ENCODE measurements at places on chromosomes 1 and 21.

DNA sequence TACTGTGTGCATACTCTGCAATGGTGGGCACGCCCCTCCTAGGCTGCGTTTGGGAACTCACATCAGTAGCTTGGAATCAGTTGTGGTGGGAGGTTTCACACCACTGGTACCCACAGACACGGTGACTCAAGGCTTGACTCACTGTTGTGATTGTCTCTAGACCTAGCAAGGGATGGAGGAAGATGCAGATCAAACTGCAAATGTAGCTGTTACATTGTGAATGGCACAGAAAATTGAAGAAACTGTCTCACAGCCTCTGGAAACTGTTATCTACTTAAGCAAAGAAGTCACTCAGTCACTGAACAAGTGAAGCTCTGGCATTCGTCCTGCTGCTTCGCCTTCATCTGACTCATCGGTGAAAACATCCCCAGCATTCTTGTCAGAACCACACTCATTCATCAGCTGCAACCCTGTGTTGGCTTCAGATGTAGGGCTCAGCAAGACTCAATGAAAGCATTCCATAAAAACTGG lies 59.5 kb downstream of the POFUT2 start:
- DNase-seq: no peak

DNA sequence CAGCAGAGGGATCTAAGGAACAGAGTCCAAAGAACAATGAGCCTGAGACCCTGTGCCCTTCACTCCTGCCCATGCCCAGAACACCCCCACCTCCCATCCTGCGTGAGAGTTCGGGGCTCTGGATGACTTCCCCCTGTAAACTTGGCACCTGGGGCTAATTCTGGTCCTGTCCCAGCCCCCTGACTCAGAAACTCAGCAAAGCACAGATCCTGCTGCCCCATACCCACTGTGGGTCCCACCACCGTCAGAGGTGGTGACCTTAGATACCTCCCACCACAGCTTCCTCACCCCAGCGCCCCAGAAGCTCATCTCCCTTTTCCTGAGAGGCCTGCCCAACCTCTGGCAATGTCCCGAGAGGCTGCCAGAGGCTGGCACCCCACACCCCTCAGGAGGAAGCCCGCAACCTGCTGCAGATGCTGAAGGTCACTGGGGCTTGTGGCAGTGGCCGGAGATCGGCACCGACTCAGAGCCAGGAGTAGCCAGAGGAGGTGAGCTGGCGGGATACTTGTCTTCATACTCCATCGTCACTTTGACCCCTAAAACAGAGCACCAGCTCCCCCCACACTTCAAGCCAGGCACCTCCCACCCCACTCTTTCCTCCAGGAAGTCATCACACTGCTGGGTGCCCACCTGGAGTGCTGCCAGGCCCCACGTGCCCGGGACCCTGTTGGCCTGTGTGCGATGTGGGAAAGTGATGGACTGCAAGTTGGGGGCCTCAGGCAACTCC lies 111.6 kb upstream of the IFFO2 start:
- DNase-seq: no peak

- no peak for DNase-seq
Measured at GRCh38 chr1:12157366-12158231, 9.2 kb upstream of the TNFRSF1B start.

DNA sequence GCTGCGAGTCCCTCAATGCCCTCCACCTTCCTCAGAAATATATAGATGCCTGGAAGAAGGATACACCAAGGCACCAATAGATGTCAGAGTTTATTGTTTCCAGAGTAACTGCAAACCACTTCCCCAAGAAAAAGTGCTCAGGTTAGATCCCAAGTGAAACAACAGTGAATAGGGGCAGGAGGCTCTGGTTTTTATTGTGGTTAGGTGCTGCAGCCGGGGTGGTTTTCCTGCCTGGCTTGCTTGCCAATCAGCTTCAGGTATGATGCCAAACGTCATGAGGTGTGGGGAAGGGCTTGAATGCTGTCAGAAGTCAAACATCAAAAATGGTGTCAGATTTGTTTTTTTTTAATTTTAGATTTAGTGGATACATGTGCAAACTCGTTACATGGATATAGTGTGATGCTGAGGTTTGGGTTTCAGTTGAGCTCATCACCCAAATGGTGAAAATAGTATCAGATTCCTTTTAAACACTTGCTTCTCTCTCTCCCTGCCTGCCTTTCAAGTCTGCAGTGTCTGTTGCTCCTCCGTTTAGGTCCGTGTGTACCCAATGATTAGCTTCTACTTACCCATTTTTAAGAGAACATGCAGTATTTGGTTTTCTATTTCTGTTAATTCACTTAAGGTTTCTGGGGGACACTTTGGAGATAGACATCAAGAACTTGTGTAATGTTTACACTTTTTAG lies 1317.0 kb downstream of the MRPL39 start:
- DNase-seq: no peak

DNA sequence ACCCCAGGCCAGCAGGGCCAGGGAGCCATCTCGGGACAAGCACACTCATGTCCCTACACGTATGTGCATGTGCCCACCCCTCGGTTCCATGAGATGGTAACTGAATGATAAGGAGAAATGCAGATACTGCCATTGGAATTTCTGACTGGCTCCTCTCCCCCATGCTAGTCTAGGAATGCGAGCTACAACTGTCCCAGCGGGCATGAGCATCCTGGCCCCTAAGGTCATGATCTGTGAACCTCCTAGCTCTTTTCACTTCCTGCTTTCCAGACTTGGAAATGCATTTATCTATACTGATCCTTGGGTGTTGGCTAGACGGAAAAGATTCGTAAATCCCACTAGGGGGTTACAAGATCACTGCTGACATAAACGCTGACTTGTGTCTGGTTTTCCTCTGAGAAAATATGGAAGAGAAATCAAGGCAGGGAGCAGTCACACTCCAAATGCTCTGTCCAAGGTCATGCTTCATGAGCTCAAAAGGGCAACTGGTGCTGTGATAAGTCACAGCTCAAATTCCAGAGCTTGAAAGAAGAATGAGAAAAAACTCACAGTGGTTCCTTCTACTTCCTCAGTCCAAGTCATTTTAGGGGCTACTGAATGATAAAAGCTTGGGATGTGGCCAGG lies 49.8 kb downstream of the SLC45A1 start:
- no peak for DNase-seq
